CD4-positive, alpha-beta T cell treated with Interleukin-4 for 1 hour (primary cell): ENCODE measurements at places on chromosomes 6 and 20.

GRCh38 chr6:90271831-90272230 is 24.8 kb downstream of the BACH2 start:
- DNase-seq = no peak

GRCh38 chr20:1539816-1540419 is 17.6 kb downstream of the SIRPD start:
- DNase-seq = no peak

DNA sequence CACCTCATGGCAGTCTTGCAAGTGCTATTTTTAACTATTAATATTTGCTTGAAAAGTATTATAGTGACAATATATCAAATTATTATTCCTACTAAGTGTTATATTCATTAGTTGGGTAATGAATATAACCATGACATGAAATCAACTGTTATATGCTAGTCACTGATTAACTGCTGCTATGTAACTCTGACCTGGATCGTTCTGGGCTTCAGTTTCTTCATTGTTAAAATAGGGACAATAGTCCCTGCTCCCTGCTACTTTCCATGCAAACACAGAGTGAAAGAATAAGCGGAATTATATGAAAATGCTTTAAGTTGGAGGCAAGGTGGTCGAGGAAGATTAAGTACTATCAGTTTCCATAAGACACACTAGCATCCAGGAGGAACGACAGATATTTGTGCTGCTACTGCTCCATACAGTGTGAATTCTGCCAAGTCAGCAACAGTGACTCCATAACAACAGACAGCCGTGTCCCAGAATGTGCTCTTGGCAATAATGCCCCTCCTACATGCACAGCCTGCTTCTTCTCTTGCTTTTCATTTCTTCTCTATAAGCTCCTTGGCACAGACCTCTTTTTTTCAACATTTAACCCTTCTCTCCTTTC is 107.2 kb downstream of the CHD6 start:
- no peak for DNase-seq

DNA sequence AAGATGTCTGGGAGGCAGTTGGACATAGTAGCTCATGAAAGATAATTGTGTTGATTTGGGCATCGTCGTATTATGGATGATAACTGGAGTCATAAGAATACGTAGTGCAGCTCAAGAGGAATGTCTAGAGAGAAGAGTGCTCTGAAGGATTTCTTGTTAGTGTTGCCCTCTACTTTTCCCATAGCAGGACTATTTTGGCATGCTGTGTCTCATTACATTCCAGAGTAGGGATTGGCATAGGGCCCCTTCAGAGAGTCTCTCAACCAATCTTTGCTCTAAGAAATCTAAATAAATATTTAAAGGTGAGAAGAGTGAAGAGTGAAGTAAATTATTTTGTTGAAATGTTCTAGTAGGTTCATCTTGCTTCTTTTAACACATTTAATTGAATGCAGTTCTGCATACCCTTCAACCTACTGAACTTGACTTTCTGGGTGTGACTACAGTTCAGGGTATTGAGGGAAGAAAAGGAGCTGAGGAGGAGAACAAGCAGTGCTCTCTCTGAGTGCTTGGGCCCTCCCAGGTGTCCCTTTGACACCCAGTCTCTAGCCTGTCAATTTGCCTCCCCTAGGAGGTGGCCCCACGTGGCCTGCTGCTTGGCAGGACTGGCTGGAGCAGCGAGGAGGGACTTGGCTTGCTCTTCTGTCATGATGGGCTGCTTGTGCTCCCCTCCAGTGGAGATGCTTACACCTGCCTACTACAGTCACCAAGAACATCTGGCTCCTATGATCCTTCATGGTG is 33.3 kb downstream of the SOBP start:
- no peak for DNase-seq

DNA sequence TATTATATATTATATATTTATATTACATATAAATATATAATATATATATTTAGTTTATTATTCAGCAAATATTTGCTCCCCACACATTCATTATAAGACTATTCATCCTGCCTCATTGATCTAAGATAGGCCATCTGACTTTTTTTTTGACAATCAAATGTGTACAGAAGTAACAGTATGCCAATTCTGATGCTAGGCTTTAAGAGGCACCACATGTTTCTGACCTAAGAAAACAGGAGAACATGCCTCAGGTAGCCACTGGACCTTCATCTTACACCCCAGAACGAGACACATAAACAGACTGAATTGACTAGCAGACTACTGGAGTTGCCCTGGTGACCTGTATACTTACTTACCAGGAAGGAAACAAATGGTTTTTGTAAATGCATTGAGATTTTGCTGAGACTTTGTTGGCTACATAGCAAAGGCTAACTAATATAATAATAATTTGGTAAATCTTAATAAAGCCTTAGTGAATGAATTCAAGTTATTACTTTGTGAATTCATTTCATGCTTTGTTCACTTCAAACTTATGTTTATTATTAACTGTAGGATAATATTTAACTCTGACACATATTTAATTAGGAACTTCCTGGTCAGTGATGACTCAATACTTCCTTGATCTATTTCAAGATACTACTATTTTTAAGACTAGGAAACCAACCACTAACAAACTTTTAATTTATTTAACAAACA is 13.4 kb upstream of the MYO6 start:
- DNase-seq = no peak

GRCh38 chr6:23180504-23181293 is 611.3 kb downstream of the HDGFL1 start:
- no peak for DNase-seq

DNA sequence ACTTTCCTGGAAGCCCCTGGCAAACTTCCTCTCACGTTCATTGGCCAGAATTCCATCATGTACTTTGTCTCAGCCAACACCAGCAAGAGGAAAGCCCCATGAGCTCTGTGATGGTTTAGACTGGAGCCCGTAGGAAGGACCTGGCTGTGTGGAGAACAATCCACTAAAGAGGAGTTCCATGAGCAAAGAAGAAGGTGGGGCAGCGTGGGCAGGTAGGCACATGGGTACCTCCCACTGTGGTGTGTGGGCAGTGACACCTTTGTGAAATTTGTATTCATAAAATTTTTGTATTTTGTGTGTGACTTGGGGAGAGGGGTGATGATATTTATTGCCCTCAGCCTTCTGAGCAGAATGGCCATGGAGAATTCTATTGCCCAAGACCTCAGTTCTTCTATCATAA is 89.5 kb upstream of the SCP2D1 start:
- no peak for DNase-seq

DNA sequence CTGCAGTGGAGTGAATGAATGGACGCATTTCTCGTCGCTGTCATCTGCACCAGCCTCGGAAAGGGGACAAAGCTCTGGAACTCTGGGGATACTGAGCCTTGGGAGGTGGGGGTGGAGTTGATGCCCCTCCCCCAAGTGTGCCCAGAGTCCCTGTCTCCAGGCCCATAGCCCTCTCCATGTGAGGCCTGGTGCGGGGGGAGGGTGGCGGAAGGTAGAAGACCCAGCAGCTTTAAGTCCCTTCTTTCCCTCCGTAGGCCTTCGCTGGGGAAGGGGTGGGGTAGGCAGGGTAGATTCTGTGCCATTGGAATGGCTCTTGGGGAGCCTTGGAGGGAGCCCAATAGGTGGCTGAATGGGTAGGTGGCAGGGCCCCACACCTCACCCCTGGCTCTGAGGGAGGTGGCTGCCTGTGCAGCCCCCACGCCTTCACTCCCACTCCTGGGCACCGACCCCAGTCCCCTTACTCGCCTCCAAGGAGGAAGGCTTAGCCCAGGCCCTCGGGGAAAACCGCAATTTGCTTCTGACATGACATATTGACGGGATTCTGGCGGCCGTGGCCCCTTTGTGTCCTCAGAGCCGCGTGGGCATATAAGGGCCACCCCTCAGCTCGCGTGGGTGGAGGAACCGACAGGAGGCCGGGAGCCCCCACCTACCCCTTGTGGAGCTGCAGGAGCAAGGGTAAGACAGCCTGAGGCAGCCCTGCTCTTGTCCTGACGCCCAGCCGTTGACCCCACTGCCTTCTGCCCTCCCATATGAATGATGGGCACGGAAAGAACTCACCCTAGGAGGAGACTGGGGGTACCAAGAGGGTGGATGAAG is at the start of gene BPIFB3:
TSS of gene BPIFB3 (plus strand) at position 613 of the 816 bp plus-strand sequence. CDS start 1,533 bp downstream, outside the sequence.
- no peak for DNase-seq

DNA sequence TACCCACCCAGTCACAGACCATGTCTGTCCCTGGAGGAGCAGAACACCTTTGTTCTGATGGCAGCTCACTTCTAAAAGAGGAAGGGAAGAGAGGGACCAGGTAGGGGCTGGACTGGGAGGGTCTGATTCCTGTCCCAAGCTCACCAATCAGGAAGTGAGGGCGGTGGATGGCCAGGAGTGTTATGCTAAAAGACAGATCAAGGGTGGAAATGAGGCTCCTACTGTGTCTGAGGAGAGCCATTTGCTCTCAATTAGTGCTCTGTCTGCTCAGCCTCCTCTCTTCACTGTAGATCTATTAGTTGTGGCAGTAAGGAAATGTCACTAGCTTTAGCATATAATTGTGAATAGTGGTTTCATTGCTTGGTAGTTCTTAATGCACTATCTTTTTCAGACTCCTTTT is 72.5 kb downstream of the ARMC2 start:
- DNase-seq = no peak

GRCh38 chr20:64114356-64114971 is 7.1 kb upstream of the NPBWR2 start:
- DNase-seq = no peak

GRCh38 chr6:79250107-79250514 is 15.6 kb upstream of the HMGN3 start:
- DNase-seq = no peak

DNA sequence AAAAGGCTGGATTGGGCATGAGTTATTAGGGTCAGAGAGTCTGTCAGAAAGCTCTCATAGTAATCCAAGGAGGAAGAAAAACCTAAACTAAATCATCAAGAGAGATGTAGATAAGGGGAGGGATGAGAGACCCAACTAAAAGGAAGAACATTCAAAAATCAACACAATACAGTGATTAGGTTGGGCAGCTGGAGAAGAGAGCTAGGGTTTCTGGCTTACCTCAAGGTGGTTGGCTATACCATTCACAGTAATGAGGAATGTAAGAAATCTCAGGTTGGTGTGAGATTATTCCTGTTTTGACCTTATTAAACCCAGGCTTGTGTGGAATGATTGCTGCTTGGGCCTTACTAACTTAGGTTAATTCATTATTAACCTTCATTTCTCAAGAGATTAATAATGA is 6.2 kb upstream of the COX7A2 start:
- no peak for DNase-seq

DNA sequence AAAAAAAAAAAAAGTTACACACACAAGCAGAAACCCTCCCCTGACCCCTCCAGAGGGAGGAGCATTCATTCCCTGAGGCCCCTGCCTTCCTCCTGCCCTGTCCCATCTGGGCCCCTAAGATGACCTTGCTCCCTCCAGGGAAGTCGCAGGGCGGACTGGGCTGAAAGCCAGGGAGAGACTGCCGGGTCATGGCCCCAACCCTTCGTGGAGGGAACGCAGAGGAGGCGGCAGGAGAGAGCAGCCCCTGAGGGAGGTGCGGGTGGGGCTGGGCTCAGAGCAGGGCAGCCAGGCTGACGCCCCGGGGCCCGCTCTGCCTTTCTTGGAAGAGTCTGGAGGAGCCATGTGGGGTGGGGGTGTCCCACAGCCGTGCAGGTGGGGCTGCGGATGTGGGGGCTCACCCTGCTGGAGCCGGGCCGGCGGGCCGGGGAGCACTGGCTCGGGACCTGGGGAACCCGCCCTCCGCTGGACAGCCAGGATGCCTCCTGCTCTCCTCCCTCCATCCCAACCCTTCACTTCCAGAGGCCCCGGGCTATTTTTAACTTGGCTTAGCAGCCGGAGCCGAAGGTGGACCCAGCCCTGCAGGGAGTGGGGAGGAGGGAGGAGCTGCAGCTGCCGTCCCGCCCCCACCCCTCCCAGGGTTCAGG is 15.0 kb upstream of the ABHD16B start:
- DNase-seq = no peak

DNA sequence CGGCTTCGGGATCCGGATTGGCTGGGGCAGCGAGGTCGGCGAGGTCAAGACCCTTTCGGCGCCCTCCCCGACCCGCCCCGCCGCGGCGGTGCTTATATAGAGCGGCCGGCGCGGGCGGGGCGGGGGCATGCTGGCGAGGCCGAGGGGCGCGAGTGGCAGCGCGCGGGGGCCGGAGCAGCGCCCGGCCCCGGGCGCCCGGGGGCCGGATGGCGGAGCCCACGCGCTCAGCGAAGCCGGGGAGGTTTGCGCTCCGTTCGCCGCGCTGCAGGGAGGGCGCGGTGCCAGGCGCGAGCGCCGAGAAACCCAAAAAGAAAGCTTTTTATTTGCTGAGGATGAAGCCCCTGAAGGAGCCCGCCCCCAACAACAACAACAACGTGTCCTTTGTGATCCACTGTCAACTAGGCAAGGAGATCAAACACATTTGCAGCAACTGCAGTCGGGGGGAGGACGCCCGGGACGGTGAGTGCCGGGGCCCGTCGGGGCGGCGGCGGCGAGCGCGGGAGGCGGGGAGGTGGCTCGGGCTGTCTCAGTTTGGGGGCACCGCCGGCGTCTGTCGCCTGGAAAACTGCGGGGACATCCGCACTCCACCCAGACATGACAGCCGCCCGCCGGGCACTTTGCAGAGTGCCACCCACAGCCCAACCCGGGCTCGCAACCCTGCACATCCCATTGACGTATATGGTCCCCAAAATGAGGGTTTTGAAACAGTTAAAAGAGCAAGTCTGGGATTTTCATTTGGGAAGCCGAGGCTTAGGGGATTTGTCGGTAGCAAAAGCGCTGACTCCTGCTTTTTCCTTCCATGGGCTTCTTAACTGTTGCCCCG is 297.3 kb downstream of the PHACTR1 start:
- DNase-seq = no peak

DNA sequence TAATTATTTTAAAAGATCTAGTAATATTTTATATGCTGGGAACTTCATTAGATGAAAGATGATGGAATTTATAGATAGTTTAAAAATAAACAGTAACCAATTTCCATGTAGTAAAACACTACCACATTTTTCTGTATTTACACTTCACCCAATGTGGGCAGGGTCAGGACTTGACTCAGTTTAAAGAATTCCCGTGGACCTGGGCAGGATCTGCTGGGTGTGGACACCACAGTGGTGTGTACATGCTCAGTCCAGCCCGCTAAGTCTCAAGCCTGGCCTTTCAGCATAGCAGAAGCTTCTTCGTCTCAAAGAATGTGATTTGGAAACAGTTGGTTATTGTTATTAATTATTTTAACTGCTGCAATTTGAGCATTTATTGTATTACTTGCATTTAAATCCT is 364.2 kb downstream of the SYNE1 start:
- no peak for DNase-seq

DNA sequence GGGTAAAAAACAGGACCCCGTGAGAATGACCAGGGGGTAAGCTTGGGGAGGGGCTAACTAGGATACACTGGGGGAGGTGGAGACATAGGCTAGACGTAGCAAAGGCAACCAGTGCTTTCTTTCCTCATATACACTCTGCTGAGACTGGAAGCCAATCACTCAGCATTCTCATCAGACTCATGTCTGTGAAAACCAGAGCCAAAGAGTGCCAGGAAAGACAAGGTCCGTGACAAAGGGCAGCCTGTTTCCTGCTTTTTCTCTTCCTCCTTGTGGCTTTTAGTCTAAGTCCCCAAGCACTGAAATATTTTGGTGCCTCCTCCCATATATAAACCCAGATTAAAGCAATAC is 97.9 kb upstream of the NEDD9 start:
- no peak for DNase-seq
